Muscle of leg (tissue), 16 donors: ENCODE measurements at places on chromosomes 5 and 9.
A peak's percentile ranks its signal among the peaks of the same experiment; 100 is the strongest.

GRCh38 chr5:1448511-1449011 is 3.3 kb upstream of the SLC6A3 start:
- no peak for DNase-seq

- no peak for DNase-seq
Observed at GRCh38 chr9:4011054-4011453, 288.8 kb downstream of the GLIS3 start.

DNA sequence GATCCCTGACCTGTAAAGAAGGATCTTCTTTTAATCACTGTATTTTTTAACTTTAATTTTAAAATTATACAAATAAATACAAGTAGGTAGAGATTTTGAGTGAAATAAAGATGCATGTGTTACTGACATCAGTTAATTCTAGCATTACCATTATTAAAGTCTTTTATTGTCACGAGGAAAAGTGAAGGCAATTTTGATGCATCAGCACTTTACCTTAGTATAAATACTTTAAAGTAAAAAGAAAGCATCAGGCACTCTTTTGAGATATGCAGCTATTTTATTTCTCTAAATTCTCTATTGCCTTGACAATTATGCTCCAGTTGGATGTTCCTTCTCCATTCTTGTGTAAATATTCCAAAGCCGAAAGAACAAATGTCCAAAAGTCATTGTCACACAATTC is 4.6 kb downstream of the HTR1A start:
- no peak for DNase-seq

- no peak for DNase-seq
Observed at GRCh38 chr5:94267350-94267899, 351.0 kb downstream of the KIAA0825 start.

- peak; percentile 32 for DNase-seq
Observed at GRCh38 chr5:36701085-36701698, 94.8 kb downstream of the SLC1A3 start.

GRCh38 chr5:72507231-72507906 is at the start of gene ZNF366:
TSS of gene ZNF366 (minus strand) at chr5:72507410. CDS start at chr5:72461496, 45,914 bp downstream.
- DNase-seq = no peak

DNA sequence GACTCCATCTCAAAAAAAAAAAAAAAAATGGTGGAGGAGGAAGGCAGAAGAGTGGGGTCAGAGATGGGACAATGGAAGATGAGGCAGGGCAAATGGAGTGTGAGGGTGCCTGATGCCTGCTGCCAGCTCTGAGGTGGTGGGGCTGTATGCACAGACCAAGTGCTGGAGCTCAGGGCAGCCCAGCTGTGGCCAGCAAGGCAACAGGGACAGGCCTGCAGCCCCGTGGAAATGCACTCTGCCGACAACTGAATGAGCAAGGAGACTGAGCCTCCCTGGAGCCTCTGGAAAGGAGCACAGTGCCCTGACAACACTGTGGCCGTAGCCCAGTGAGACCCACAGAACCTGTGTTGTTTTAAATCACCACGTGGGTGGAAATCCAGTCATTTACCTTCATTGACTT is 22.9 kb upstream of the SMIM32 start:
- DNase-seq = no peak

- peak; percentile 32 for DNase-seq
Observed at GRCh38 chr9:85528607-85529006, 213.1 kb downstream of the AGTPBP1 start.

DNA sequence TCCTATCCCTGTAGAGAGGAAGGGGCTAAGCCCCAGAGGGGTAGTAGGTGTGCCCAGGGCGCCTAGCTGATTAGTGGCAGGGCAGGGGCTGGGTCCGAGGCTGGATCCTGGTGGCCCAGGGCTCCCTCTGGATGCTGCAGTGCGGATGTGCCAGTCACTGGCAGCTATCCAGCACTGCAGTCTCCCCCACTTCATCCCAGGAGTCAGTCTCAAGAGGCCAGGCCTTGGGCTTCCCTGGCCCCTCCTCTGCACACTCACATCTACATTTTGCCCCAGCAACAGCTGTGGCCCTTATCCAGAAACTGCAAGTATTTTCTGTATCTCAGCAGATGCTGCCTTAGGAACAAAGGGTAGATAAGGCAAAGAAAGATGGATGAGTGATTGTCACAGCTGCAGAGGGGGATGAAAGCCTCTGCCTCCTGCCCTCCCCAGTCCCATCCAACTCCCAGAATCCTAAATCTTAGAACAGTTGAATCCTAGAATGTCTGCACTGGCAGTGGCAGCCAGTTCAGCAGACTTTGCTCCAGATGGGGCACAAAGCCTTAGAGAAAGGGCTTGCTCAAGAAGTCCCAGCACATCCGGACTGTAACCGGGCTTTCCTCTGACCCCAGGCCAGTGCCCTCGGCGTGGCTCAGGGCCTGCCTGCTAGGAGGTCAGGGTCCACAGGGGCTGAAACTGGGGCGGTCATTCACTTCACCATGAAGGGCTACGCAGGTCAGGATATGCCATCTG is 1.6 kb downstream of the ANXA6 start:
- peak; percentile 87 for DNase-seq

DNA sequence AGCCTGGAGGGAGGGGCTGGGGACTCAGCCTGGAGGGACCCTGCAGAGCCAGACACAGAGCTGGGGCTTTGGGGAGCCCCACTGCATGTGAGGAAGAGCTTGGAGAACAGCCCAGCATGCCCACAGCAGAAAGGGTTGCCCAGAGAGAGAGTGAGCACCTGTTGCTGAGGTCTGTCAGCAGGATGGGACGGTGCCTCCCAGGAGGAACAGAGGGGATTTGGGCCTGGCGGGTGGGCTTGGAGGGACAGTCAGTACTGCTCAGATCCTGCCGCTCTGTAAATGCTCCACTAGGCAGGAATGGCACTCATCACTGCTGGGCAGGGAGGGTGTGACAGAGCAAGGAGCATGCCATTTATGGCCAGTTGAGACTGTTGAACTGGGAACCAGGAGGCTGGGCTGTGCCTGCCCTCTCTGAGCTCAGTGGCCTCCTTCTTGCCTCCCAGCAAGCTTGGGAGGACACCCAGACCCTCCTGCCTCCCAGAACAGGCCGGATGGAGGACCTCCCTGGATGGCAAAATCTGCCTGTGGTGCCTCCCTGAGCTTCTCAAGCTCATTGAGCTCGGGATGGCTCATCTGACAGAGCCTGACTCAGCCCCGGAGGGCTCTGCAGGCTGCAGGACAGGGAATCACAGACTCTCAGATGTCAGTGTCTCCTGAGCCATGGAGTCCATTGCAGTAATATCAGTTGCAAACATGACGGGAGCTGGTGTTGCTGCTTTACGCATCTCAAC is 786 bp upstream of the HRCT1 start:
- DNase-seq = peak; percentile 42

DNA sequence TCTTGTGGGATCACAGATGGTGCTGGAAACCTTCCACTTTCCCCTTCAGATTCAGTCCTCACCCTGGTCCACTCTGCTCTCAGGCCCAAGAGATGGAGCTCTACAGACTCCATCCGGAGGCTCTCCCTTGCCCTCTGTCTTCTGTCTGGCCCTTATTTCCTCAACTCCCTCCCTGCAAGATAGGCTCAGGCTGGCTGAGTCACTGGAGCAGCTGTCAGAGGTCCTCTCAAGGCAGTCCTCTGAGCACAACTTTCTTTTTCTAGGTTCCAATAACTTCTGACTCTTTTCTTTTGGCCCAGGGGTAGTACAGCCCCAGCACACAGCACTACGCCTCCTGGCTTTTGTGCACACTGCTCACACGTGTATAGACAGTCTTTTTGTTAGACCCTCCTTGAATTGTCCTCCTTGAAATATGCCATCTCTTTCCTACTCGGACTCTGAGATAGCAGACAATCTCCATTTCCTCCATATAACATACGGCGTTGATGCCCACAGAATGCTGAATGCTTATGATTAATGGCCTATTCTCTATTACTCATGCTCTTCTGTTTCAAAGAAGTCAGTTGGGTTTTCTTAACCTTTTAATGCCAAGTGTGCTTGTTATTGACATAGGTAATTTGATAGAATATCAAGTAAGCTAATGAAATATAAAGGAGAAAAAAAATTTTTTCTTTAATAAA is 193.1 kb downstream of the SLC12A2 start:
- no peak for DNase-seq

GRCh38 chr9:110006657-110007056 is 201.3 kb downstream of the C9orf152 start:
- DNase-seq = no peak

- no peak for DNase-seq
Observed at GRCh38 chr5:54756301-54756700, 229.1 kb downstream of the ESM1 start.

DNA sequence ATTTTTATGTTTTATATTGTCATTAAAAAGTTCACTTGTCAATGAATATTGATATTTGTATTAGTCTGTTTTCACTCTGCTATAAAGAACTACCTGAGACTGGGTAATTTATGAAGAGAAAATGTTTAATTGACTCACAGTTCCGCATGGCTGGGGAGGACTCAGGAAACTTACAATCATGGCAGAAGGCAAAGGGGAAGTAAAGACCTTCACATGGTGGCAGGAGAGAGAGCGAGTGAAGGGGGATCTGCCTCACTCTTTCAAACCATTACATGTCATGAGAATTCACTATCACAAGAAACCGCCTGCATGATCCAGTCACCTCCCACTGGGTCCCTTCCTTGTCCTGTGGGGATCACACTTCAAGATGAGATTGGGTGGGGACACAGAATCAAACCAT is 27.4 kb downstream of the SRD5A1 start:
- no peak for DNase-seq

GRCh38 chr9:122128969-122129343 is 30.6 kb downstream of the NDUFA8 start:
- DNase-seq = no peak

DNA sequence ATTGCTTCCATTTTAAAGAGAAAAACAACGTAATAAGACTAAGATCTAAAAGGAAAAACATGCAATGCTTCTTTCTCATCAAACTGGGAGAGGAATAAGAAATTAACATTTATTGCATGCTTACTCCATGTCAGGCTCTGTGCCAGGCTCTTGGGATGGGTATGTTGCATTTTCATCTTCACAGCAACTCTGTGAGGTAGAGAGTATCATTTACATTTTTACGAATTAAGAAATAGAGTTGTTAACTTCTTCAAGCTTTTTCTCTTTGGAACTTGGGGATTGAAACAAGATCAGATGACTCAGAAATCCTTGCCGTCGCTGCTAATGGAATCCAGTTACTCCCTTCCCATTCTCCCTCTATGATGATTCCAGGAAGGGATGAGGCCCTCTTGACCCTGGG is 39.5 kb downstream of the PDE8B start:
- no peak for DNase-seq

DNA sequence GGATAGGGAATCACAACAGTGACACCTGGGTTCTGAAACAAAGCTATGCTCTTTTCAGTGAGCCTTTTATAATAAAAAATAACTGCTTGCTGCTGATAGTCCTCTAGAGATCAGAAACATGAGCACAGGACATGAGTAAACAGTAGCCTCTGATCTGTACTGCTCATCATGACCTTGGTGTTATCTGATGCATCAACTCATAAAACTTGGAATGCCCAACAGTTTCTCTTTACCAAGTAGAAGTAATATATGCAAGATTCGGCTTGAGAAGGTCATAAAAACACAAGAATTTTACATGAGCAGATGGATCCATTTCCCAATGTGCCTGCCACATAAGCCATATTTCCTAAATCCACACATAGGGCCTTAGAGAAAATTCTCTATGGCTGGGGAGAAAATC is 318.3 kb upstream of the GRAMD2B start:
- no peak for DNase-seq

- no peak for DNase-seq
Observed at GRCh38 chr5:77937015-77937908, 161.1 kb upstream of the TBCA start.

DNA sequence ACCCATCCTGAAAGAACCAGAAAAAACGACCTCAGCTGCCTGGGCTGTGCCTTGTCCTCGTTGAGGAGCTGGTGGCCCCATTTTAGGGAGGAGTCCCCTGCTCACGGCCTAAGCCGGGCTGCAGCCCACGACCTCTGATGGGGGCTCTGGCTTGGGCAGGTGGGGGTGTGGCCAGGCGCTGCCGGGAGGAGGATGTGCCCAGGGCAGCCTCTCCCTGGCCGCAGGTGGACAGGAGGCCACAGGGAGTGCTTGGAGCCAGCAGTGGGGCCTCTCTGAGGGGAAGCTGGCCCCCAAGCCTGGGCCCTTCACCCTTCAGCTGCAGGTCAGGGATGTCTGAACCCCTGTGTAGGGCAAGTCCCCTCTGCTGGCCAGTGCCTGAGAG is 2.5 kb downstream of the DIPK1B start:
- no peak for DNase-seq

- peak; percentile 35 for DNase-seq
Observed at GRCh38 chr5:138230981-138231589, 18.0 kb upstream of the CDC23 start.

GRCh38 chr5:93782978-93783377 is 41.6 kb upstream of the POU5F2 start:
- DNase-seq = no peak

GRCh38 chr5:43312699-43313034 is 545 bp downstream of the HMGCS1 start:
- no peak for DNase-seq

DNA sequence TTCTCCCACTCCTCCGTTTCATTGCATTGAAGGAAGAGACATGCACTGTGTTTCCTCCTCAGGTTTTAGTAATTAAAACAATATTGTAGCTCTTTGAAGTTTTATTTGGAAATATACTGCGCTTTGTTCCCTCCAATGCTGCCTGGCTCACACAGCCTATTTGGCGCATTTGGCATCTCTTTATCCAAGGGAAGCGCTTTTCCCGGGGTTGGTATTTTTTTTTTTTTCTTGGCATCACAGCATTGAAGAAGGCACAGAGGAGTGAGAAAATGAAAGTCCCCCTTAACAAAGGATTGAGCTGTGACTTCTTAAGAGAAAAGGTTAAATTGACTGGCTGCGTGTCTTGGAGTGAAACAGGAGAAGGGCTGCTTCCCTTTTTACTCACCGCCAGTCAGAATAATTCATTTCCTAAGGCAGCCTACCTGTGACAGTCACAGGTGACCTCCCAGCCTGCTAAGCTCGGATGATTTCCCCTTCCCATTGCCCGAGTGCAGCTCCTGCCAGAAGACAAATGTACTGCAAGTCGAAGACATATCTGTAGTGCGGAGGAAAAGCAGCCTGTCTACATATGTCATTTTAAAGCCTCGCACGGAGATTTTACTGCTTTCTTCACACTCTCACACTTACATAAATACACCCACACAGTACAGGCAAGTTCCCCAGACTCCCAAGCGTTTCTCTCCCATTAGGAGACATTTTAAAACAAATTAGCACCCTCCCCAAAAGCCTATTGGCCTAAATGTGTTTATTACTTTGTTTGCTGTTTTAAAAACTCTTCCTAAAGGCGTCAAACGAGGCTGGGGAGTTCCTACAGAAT is 665.5 kb upstream of the ZNF608 start:
- DNase-seq = peak; percentile 72

GRCh38 chr9:110340306-110340705 is 2.6 kb upstream of the TXNDC8 start:
- no peak for DNase-seq

- peak; percentile 40 for DNase-seq
Observed at GRCh38 chr9:95641586-95641985, 124.8 kb upstream of the PTCH1 start.

GRCh38 chr9:107337676-107338590 is 54.9 kb downstream of the RAD23B start:
- DNase-seq = peak; percentile 42

DNA sequence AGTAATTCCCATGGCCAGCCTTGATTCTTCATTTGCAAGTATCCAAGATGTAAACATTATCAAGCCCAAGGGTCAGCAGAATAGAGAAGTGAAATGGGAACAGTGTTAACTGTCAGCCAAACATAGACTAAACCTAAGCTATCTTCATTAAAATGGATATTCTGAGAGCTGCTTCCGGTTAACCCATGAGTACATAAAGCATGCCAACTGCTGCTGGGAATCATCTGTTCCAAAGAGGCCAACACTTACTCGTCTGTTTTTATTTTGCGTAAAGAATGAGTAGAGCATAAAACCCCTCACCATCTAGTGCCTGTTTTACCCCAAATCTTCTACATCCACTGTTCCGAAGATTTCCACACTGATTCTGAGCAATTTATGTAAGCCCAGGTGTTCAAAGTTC is 257.6 kb downstream of the GLIS3 start:
- DNase-seq = no peak
